Fibroblast of pulmonary artery (primary cell): ENCODE measurements at places on chromosomes 6 and 20.

DNA sequence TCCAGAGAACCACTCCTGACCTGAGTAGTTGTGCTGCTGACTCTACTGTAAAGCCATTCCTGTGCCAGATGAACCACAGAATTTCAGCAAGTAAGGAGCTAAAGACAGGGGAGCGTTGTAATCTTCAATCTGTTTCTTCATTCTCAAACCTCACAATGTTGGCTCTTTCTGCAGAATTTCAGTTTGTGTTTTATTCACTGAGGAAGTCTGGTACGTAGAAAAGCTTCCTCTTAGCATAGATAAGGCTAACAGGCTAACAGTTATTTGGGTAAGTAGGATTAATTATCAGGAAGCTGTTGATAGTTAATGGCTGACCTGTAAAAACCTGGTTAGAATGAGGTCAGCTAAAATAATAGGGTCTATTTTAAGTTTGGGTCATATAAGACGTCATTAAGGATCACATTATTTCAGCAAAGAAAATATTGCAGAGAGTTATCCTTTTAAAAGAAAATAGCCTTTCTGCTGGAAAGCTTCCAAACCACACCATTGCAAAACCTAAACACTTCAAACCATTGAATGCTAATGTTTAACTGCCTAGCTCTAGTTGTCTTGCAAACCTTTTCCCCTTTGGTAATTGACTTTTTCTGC is 14.1 kb upstream of the TENT5A start:
- DNase-seq: peak; percentile 97

- no peak for DNase-seq
Measured at GRCh38 chr20:47561603-47562583, 60.2 kb downstream of the NCOA3 start.

GRCh38 chr6:129677620-129678325 is 32.2 kb downstream of the ARHGAP18 start:
- DNase-seq: peak; percentile 51

DNA sequence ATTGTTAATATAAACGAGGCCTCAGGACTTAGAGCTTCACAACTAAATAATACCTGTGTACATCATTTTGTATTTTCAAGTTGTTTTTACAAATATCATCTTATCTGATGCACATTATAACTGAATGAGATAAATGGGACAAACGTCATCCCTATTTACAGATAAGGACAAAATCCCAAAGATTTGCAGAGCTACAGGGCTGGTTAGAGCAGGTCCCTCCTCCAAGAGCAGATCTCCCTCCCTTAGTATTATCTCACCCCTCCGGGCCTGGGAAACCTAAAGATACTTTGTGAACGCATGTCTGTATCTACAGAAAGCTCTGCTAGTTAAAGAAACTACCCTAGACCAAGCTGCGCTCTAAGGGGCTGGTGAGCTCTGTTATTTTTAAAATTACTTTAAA is 130.4 kb upstream of the PROKR2 start:
- no peak for DNase-seq

DNA sequence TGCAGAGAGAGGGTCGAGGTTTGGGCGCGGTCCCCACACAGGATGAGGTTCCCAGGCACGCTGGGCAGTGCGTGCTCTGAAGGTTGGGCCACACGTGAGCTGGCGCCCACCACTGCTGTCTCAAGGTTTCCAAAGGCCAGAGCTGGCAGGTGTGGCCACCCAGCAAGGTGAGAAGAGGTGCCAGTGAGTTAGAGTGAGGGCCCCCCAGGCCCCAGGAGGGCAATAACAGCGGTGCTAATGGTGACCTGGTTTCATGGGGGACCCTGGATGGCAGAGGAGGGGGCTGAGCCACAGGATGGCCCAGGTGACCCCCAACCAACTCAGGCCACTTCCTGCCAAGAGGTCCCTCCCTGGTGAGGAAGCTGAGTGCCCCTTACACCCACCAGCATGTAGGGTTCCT is 185.0 kb downstream of the TAF4 start:
- no peak for DNase-seq

DNA sequence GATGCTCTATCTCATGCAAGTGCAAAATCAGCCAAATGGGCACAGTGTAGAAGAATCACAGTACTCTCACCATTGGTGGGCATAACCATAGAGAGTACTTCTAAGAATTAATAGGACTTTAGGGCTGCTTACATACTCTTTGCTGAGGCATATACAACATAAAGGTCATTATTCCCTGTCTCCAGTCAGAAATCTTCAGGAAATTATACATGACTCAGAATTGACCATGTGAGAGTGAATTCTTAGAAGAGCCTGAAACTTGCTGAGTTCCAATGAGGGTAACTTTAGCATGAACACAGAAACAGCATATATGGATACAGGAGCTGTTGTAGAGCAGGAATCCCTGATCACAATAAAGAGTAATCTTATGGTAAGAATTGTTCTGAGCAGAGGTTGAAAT is 498.7 kb downstream of the TENT5A start:
- DNase-seq: peak; percentile 3

DNA sequence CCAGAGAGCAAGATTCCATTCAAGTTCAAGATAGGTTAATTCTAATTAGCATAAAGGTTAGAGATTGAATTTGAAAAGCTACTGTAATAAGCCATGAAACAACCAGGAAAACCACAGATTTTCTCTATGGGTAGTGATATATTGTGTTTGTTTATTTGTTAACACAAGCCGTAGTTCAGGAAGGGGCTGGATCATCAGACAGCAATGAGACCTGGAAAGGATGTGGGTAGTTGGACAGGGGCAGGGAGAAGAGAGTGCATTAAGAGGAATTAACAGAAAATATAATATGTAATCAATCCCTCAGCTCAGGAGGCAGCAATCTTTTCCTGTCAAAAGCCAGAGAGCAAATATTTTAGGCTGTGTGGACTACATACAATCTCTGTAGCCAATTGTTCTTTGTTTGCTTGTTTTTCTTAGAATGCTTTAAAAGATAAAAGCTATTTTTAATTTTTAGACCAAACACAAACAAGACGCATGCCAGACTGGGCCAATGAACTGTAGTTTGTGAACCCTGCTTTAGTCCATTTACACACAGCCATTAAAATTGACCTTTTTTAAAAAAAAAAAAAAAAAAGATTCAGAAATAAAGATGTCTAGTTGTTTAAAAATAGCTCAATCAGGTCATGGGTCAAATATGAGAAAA is 398.7 kb upstream of the MARCKS start:
- peak; percentile 49 for DNase-seq

GRCh38 chr6:1136415-1136774 is 175.5 kb upstream of the FOXQ1 start:
- DNase-seq: no peak

DNA sequence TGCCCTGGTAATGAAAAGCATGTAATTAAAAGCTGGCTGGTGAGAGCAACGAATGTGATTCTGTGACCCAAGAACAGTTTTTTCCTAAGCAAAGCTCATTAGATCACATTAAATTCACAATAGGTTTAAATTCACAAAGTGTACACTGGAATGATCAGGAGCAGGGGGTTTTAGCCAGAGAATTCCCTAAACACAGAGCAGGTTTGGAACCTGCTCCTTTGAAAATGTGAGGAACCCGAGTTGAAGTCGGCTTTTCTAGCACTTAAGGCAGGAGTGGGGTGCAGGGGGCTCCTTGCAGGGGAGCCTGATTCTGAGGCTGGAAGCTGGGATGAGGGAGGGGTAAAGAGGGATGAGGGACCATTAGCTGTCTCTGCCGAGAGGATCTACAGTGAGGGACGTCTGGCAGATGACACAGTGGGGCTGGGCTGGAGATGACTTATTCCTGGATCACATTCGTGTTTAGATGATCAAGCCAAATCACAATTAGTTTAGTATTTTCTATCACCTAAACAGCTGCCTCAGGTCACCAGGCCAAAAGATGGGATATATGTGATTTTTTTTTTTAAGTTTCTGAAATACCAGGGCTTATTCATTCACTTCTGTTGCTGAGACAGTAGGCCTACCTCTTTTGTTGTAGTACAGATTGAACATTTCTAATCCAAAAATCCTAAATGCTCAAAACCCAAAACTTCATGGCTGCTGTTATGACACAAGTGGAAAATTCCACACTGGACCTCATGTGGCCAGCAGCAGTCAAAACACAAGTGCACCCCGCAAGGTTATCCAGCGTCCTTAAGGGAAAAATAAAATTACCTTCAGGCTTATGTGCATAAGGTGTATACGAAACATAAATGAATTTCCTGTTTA is 93.1 kb upstream of the HIVEP1 start:
- no peak for DNase-seq

DNA sequence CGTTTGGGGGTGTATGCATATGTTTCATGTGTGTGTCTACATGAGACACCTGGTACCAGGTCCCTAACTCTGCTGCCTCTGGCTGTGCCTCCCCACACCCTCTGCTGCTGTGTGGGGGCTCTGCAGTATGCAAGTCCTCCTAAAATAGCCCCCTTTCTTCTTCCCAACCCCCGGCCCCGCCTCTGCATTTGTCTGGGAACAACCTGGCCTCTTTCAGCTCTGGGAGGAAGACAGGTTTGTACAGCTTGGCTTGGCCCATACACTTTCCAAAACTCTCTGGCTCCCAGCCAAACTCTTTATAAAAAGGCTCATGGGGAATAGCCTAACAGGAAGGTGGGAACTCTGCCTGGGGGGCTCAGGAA is 27.1 kb upstream of the EMILIN3 start:
- DNase-seq: no peak

DNA sequence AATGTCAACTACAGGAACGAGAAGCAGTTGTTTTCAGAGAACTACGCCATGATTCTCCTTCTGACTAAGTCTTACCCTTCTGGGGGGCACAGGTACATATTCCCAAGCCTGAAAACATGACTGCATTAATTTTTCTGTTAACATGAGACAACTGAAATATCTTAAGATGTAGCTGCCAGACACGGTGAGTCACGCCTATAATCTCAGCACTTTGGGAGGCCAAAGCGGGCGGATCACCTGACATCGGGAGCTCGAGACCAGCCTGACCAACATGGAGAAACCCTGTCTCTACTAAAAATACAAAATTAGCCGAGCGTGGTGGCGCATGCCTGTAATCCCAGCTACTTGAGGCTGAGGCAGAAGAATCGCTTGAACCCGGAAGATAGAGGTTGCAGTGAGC is 21.7 kb downstream of the TBC1D20 start:
- DNase-seq: no peak

DNA sequence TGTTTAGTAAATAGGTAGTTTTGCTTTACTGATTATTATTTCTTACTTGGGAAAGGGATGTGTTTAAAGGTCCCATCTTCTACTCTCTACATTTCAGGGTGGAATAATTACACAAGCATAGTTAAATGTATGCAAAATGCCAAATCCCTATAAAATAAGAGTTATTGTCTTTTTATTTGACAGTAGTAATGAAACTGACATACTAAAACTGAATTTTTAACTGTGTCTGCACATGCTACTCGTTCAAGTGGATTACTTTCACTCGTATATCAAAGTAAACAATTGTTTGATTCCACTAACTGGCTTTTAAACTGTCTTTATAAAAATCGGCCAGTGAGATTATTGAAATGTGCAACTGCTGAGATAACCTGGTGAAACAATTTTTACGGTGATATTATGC is 602.9 kb upstream of the ADGRB3 start:
- DNase-seq: no peak

DNA sequence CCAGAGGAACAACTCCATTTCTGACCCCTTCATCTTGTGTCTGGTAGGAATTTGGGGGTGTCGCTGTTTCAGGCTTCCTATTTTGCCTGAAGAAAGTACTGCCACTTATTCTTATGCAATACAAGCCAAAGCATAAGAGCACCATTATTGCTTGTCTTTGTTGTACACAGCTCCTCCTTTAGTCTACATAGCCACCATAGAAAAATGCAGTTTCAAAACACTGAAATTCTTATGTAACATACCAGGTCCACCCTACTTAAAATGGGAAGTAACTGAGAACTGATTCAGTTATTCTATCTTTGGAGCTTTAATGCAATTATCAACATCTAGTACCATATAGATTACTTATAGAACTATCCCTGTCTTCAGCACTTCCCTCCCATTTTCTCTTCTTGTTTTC is 255.5 kb downstream of the ARHGAP18 start:
- DNase-seq: no peak

DNA sequence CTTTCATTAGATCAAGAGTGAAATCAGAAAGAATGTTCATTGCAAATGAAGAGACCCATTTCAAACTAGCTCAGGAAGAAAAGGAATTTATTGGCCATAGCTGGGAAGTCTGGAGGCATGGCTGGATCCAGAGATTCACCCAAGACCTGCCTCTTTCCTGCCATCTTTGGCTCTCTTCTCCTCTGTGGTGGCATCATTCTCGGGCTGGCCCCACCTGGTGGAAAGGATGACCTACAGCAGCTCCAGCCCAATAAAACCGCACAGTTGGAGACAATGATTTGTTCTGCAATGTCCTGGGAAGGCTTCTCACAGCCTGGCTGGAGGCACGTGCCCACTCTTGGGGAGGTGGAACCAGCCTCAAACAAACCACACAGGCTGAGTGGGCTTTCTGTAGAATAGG is 18.1 kb upstream of the FERMT1 start:
- no peak for DNase-seq

DNA sequence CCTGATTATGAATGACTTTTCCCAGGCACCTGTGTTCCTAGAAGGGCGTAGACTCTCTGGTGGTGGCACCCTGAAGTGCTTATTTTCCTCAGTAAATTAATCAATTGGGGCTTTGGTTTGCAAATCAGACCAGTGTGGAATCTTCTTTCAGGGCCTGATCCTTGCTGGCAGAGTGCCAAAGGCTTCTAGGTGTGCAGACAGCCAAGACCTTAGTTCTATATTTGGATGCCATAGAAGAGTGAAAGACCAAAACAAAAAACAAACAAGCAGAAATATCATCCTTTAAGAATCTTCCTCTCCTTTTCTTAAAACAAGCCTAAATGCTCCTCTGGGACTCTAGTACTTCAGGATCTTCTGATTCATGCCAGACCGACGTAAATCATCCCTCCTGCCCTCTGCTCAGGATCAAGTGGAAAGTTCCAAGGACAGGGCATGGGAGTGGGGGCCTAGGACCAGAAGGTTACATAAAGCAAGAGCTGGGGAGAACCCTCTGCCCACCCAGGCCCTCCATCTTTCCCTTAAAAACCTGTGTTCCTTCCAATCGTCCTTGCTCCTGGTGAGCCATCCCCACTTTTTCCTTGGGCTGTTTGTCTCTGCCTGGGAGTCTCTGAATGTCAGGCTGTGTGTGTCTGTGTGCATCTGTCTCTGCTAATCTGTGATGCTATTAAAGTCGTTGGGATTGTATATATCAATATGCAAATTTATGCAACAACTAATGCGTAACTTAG is 70.5 kb upstream of the MYLIP start:
- no peak for DNase-seq
